Airway epithelial cell (primary cell): ENCODE measurements at places on chromosomes 5 and 9. TPM values are rescaled to one million over a fixed set of nuclear protein-coding genes. Genes with fewer than 3 reads are reported as not detected.

The UBE2B gene
- 9.3 and 17.5 TPM in 2 replicates for total RNA-seq

The SEMA6A gene
- 1.2 and 2.7 TPM in 2 replicates for total RNA-seq

The SPATA31A3 gene
- not detected in 2 replicates for total RNA-seq

The ACTBL2 gene
- total RNA-seq = 0.35 and 1.4 TPM in 2 replicates

The CEL gene
- 1.5 TPM in 2 replicates for total RNA-seq
